M059J (cell line): ENCODE measurements at places on chromosomes 6 and 20. TPM values are rescaled to one million over a fixed set of nuclear protein-coding genes. Genes with fewer than 3 reads are reported as not detected.

GRCh38 chr6:89758830-89759229 lies 60.8 kb downstream of the MDN1 start:
- no peak for DNase-seq

DNA sequence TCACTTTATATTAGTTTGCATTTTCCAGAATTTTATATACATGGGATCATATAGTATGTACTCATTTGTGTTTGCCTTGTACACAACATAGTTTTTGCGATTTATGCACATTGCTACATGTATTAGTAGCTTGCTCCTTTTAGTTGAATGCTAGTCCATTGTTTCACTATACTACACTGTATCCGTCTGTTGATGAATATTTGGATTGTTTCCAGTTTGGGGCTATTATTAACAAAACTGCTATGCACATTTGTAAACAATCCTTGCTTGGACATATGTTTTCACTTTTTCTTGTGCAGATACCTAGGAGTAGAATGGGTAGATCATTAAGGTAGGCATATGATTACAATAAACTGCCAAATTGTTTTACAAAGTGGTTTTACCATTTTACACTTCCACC lies 3.9 kb upstream of the LRRC1 start:
- DNase-seq: no peak

DNA sequence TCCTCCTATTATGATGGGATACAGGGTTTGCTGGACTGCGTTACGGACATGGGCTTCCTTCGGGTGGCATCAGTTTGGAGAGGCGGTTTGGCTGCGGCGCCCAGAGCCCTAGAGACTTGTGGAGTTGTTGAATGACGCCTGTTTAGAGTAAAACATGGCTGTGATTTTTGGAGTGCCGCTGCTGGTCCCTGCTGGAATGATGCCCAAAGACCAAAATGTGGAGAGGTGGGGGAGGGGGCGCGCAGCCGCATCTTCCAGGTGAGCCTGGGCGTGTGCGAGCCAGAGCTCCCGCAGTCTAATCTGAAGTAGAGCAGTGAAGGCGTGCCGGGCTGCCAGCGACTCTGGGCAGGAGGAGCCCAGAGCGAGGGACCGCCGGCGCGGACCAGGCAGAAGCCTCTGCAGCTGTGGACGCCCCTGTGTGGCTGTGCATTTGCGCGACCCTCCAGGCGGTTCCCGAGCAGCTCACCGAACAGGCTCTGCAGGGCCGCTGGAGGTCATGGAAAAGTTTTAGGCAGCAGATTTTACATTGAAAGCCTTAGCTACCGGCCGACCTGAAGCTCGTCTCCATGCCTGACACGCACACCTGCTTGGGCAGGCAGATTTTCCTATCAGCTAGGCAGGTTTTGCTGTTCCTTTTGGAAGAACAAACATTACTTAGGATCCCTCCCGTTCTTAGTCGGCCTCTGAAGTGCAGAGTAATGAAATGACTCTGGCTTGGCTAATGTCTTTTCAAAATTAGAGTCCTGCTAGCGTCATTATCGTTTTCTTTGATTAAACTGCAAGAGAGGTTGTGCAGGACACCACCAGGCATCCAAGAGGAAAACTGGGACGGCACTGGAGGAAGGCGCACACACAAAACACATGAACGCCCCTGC lies 298.2 kb downstream of the PHACTR1 start:
- DNase-seq: no peak

GRCh38 chr6:75167851-75168250 lies 38.0 kb downstream of the COL12A1 start:
- DNase-seq: peak; percentile 56

- DNase-seq: no peak
Observed at GRCh38 chr6:71766146-71766760, 120.1 kb upstream of the RIMS1 start.

DNA sequence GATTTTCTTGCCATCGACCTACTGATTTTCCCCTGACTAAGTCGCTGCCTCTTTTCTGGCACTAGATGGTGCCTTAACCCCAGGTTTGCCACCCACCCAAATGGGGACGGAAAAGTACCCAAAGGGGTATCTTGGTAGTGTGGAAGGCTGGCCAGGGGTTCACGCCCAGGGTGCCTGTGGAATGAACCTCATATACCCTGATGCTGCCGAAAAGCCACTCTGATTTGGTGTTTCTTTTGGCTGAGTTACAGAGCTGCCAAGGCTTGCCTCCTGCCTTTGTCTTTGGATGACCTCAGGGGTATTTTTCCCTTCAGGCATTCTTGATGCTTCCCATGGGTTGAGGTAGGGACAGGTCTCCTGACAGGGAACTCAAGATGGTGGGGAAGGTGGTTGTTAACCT lies 78.1 kb downstream of the MAP3K7 start:
- no peak for DNase-seq

- no peak for DNase-seq
Observed at GRCh38 chr20:62355516-62355877, 11.6 kb downstream of the LAMA5 start.

- DNase-seq: no peak
Observed at GRCh38 chr20:56978475-56978874, 288.0 kb downstream of the BMP7 start.

DNA sequence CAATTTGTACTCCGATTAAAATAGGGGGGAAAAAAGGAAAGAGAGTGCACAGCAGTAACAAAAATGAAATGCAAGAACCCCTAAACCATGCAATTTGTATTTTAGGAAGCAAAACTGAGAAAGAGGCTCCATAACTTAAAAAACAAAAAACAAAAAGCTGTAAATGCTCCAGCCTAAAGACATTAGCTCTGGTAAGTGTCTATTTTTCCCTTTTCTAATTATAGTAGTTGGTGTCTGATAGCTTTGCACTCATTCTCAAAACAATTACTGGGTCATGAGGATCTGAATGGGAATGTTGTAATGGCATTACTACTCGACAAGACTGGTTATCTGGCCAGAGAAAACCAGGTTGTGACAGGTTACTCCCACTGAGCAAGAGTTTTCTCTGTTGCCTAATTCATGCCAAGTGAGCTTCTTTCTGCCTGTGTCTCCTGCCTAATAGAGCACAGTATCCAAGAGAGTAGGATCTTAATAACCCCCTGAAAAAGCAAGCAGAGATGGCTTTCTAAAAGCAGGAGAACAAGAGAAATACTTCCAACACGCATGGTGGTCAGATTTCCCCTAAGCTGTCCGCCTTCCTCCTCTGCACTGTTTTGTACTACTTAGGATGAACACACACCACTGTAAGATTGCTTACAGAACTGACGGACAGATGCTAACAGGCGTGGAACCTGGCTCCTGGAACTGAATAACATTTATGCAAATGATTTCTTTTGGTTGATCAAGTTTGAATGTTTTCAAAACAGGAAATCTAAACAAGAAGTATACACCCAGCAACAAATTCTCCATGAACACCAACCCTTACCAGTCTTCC lies 86.4 kb downstream of the FKBP5 start:
- DNase-seq: peak; percentile 60

DNA sequence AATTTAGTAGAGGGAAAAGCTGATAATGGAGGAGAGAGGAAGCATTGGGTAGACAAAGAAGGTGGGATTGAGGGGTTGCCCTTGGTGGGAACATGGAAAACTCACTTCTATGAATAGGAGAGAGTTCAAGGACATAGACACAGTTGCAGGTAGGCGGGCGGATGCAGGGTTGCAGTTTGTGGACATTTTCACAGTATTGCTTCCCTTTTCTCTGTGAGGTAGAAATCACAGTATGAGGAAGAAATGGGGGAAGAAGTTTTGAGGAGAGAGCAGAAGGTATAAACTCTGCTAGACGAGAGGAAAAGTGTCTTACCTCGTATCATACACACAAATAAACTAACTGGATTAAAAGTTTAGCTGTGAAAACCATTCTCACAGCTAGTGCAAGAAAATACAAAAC lies 200.7 kb upstream of the ECI2 start:
- no peak for DNase-seq

DNA sequence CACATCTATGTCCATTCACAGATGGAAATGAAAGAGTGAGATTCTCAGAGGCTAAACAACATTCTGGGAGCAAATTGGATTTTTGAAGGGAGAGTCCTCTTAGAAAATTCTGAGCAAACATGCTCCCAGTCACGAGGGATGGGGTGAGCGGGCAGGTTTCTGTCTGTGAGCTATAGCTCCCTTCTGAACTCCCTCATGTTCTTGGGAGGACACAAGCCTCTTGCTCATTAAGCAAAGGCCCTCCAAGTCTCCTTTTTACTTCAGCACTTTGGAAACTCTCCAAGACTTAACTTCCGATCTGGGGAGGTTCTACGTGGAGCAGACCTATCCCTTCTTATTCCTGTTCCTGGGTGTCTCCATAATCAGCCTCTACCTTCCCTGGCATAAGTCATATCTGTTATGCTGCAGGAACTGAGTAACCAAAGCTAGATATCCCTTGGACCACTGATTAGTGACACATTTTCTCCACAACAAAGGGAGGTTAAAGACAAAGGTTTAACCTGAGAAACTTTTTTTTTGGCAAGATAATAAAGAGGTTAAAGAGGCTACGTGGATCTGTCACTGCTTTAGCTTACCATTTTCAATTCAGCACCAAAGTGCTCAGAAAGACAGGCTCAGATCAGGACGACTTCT lies 33.0 kb upstream of the SMIM29 start:
- DNase-seq: no peak

DNA sequence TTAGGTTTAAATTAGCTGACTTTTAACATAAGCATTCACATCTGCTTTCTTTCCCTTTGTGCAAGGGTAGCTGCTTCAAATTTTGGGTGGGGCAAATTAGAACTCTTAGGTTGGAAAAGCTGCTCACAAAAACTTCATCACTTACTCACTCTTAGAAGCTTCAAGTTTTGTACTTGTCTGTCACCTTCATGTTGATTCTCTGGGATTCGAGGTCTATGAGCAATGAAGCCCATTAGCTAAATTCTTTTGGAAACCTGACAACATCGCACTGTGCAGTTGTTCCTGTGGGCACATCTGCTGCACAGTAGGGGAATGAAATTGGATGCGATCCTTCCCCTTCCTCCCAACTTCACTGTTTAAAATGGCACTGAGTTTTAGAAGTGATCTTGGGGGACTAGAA lies 156.1 kb downstream of the UBE3D start:
- DNase-seq: peak; percentile 30

GRCh38 chr20:25148181-25148981 lies 47.1 kb upstream of the ENTPD6 start:
- DNase-seq: no peak

- DNase-seq: no peak
Observed at GRCh38 chr6:132490478-132491204, 22.3 kb downstream of the STX7 start.

GRCh38 chr6:26103141-26103769 lies 16.0 kb downstream of the HFE start:
- DNase-seq: peak; percentile 81

GRCh38 chr20:3031524-3032147 lies 11.8 kb upstream of the GNRH2 start:
- DNase-seq: no peak

GRCh38 chr6:113049190-113049589 lies 702.1 kb downstream of the RFPL4B start:
- DNase-seq: peak; percentile 32

DNA sequence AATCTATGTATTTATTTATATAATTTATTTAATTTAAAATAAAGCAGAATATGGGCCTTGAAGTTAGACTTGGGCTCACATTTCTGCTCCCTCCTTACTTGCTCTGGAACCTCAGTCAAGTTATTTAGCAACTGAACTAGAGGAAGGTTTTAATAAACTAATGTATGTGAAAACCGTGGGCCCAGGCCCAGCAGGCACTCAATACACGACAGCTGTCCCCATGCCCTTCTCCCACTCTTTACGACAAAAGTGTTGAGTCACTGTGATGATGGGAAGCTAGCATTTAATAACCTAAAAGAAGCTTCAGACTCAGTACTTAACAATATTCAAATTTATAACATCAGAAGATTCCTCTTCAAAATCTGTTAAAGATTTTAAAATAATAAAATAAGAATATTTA lies 46.7 kb downstream of the SERAC1 start:
- DNase-seq: no peak

GRCh38 chr6:39188571-39188970 lies 40.7 kb downstream of the KCNK5 start:
- no peak for DNase-seq

GRCh38 chr6:326896-327537 lies 34.7 kb downstream of the DUSP22 start:
- no peak for DNase-seq

- DNase-seq: peak; percentile 76
Observed at GRCh38 chr6:112931832-112932231, 584.7 kb downstream of the RFPL4B start.

- no peak for DNase-seq
Observed at GRCh38 chr6:149139782-149140136, 177.8 kb upstream of the TAB2 start.

DNA sequence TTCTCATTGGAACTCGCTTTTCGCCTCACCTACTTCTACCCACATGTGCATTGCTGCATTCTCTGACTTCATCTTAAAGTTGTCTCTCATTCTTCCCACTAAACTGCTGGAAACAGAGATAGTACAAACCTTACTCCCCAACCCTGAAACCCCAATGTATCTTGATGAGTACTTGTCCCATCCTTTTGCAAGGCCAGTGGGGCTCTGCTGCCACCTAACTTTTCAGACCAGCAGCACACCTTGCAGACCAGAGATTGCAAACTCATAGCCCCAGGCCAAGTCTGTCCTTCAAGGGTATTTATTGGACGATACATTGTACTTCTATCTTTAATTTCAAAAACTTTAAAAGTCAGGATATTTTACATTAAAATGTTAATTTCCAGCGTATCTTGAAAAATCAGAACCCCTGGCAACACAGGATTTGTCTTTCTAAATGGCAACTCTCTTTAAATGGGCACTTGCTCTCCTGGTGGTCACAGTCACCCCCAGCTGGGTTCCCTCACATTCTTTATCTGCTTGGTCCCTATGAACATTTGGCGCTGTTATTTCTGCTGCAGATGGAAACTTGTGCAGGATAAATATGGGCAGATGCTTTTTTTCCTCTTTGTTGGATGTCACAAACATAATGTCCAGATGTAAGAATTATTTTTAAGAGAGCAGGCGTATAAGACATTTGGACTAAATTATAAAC lies 83.9 kb downstream of the SOD2 start:
- peak; percentile 36 for DNase-seq

DNA sequence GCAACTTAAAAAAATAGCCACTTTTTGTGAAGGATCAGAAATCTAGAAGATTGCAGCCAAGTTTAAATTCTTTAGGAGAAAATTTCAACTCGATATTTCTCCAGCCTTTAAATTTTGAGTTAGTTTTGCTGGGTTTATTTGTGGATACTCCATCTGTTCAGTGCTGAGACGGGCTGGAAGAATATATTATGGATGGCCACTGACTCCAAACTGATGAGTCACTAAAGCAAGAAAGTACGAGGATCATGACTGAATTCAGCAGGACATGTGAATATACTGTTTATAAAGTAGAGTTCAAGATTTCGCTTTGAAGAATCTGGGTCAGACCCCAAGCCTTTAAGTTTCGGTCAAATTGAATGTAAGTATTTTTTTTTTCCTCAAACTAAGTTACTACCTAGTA lies 199.5 kb downstream of the ADGRB3 start:
- peak; percentile 62 for DNase-seq

GRCh38 chr6:144338951-144339700 lies 54.0 kb downstream of the UTRN start:
- DNase-seq: no peak

MOG gene
- not detected in 2 replicates for total RNA-seq

OR2H1 gene
- not detected in 2 replicates for total RNA-seq

SYCP2 gene
- 0.79 and 1.2 TPM in 2 replicates for total RNA-seq

POM121L2 gene
- not detected in 2 replicates for total RNA-seq

CRIP3 gene
- total RNA-seq: not detected in 2 replicates

SSTR4 gene
- total RNA-seq: not detected in 2 replicates

XKR7 gene
- 0.05 TPM in 1 of 2 replicates, not detected in the other for total RNA-seq

ZSCAN23 gene
- 8.2 and 16.2 TPM in 2 replicates for total RNA-seq

CTNNBL1 gene
- total RNA-seq: 30.0 and 54.4 TPM in 2 replicates

CGA gene
- 22.8 and 26.6 TPM in 2 replicates for total RNA-seq

DEFB132 gene
- 0.05 TPM in 1 of 2 replicates, not detected in the other for total RNA-seq

PGBD1 gene
- total RNA-seq: 10.5 and 11.9 TPM in 2 replicates
